CD4-positive, alpha-beta T cell treated with Interleukin-17A for 4 hours (primary cell): ENCODE measurements at places on chromosomes 5 and 9.

DNA sequence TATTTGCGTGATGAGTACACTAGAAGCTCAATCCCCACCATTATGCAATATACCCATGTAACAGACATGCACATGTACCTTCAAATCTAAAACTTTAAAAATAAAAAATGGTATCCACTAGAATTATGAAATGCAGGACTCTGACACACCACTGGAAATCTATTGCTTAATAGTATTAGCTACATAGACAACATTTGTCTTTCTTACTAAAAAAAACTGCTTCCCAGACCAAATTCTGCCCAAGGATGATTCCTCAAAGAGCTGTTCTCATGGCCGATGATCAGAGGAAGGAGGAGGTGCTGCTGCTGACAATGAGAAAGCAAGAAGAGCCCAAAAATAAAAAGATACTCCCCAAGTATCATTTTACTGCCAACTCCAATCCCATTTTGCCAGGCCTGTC is 67.2 kb downstream of the TTC39B start:
- DNase-seq: no peak

DNA sequence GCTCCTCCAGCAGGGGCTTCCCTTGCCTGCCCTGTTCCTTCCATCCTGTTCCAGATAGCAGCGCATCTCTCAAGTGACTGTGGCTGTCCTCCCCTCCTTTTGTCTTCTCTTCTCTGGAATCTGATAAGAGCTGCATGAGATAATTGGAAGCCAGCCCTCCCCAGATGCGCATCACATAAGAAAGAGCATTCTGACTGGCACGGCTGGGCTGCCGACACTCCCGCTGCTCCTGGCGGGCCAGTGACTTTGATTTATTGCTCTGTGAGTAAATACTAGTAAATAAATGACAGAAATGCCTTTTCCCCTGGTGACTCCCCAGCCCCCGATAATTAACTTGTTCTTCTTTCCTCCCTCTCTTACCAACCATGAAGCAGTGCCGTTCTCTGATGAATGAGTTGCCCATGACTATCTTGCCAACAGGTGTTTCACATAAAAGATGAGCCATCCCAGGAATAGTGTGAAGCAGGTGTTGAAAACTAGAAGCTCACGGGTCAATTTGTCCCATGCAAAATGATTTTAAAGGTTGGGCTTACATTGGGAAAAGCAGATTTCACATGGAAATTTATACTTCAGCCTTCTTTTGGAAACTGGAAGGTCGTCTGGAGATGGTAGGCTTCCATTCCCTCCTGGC is 212.3 kb downstream of the ERCC6L2 start:
- DNase-seq: no peak

- DNase-seq: no peak
Observed at GRCh38 chr9:133396952-133397351, 20.8 kb downstream of the STKLD1 start.

- DNase-seq: peak; percentile 73
Observed at GRCh38 chr5:42951293-42951840, 88.8 kb downstream of the ANXA2R start.

- no peak for DNase-seq
Observed at GRCh38 chr5:94471521-94471920, 146.9 kb downstream of the KIAA0825 start.

DNA sequence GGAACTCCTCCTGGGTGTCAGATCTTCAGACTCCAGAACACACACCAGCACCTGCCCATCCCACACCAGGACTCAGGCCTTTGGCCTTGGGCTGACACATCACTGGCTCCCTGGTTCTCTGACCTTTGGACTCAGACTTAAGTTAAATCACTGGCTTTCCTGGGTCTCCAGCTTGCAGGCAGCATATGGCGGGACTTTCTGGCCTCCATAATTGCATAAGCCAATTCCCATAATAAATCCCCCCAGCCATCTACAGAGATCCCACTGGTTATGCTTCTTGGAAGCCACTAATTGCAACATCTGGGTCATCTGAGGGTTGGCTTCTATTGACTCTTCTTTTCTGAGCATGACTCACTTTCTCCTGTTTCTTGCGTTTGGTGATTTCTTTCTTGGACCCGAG is 80.3 kb upstream of the SARDH start:
- no peak for DNase-seq

DNA sequence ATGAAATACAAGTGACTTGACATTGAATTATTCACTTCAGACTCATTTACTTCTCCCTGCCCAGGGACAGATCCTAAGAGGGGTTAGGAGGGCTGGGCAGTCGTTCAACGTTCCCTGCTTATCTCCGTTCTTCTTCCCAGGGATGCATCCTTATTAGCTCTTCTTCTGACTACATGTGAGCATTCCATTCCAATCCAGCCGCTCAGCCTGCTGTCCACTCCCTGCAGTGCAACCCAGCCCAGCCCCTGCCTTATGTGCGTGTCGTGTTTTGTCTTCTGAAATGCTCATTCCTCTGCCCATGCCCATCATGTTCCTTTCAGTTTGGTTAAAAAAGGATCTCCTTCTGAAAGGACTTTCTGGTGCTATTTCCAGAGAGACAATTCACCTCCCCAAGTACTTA is 64.7 kb upstream of the PALM2AKAP2 start:
- DNase-seq: no peak

- DNase-seq: no peak
Observed at GRCh38 chr9:127637322-127637847, 25.3 kb downstream of the STXBP1 start.

- no peak for DNase-seq
Observed at GRCh38 chr5:91339063-91339705, 43.9 kb downstream of the ARRDC3 start.

DNA sequence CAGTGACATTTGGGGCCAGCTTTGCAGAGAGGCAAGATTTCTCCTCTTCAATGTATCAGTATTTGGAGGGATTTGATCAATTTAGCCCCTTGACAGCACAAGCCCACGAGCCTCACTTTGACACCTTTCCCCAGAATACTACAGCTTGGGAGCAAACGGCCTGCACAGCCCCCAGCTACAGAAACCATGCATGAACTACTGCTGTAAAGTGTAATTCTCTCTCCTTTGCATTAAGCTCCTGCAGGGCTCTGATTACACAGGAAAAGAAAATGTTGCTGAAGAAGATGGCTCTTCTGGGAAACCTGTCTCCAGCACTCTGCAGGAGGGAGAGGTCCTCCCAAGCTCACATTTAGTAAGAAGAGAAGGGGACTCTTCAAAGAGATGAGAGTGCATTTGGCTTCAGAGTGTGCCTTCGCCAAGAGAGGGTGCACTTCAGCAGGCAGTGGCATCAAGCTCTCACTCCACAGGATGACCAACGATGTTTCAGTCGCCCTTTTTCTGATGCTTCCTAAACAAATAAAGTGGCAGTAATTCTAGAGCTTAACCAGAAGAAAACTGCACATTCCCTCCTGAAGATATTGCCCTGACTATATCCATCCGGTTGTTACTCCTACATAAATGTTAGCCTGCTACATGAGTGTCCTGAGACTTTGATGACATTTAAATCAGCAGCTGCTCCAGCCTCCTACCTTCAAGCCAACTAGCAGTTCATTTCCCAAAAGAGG is 272.2 kb downstream of the AUH start:
- DNase-seq: no peak

GRCh38 chr5:57332361-57332760 is 150.2 kb downstream of the ACTBL2 start:
- no peak for DNase-seq

DNA sequence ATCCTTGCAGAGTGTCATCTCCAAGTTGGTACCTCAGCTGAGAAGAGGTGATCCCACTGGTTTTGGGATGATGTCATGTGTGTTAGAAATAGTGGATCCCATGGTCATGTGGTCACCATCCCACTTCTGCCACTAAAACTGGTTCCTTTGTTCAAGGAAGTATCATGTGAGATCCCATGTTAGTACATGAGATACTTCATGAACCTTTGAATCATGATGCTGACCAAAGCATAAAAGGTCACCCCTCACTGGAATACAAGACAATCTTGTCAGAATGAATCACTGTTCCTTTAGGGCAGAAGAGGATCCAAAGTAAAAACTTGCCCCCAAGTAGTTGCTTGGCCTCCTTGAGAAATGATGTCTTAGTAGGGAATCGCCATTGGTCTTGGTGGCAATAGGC is 150.9 kb upstream of the MOCS2 start:
- no peak for DNase-seq

DNA sequence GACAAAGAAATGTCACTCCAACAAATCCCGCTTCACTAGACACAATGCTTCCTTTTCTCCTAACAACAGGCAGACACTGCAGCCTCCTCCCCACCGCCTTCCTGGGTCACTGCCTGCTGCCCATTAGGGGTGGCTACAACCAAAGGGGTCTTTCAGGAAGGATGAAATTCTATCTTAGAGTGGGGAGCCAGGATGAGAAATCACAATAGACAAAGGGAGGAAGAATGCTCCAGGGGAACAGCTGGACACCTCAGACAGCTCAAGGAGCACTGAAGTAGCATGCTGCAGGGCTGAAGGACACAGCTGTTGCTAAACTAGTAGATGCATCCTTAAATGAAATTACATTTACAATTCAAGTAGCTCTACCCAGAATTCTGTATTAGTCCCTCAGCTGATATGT is 54.2 kb downstream of the PRELID2 start:
- DNase-seq: no peak

DNA sequence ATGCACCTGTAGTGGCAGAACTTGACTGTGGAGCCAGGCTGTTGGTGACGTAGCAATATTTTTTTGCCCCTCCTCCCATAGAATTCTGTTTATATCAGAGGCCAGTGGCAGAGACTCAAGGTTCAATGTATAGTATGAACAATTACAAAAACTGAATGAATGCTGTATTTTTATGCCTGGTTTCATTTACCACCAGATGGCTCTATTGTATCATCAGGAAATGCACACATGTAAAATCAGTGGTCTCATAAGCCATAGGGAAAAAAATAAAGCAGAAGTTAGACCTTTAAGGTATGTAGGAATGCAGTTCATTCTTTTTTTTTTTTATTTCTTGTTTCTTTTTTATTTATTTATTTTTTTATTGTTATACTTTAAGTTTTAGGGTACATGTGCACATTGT is 43.6 kb downstream of the CCDC192 start:
- no peak for DNase-seq

GRCh38 chr9:126024581-126025230 is 277.5 kb downstream of the PBX3 start:
- DNase-seq: no peak

- no peak for DNase-seq
Observed at GRCh38 chr5:1099926-1100663, 11.8 kb downstream of the SLC12A7 start.

DNA sequence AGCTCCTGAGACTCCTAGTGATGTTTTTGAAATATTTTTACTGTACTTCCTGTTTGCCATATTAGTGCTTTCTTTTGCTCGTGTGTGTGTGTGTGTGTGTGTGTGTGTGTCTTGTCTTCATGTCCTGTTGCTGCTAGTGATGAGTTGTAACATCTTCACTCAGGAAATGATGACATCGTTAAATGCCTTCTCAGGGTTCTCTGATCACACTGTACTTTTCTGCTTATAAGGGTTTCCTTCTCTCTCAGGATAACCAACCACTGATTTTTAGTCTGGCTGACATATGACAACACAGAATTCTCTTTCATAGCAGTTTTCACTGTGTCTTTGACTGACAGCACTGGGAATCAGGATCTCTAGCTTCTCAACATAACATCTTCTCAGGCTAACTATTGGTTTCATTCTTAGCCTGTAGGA is 16.1 kb downstream of the SV2C start:
- DNase-seq: peak; percentile 14

DNA sequence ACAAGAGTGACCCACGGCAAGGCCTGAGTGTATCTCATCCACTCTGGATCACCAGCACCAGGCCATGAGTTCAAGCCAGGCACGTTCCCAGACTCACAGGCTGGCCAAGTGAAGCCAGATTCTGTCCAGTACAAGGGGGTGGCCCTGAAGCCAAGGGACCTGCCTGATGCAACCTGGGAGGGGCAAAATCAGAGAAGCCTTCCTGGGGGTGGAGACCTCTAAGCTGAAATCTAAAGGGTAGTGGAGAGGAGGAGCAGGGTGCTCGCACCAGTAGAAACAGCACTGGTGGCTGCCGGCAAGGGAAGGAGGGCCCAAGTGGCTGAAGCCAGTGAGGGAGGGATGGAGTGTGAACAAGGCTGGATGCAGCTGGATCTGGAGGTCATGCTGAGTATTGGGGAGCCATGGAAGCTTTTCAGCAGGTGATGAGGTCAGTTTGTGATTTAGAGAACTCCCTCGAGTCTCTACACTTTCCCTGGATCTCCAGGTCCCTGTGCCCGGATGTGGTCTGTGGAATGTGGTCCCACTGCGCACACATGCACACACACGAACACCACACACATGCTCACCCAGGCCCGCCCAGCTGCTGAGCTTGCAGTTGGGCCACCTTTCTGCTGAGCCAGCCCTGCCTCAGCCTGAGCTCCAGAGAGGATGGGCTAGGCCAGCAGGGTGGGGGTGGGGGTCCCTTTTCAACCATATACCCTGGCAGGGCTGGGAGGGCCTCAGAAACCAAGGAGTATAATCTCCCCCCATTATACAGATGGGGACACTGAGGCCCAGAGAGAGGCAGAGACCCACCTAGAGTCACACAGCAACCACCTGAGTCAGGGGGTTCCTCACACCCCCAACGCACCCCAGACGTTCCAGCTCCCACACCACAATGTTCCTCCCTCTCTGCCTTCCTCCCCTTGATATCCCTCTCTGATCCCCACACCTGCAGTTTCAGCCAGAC is 1.6 kb downstream of the PIP5KL1 start:
- DNase-seq: no peak

DNA sequence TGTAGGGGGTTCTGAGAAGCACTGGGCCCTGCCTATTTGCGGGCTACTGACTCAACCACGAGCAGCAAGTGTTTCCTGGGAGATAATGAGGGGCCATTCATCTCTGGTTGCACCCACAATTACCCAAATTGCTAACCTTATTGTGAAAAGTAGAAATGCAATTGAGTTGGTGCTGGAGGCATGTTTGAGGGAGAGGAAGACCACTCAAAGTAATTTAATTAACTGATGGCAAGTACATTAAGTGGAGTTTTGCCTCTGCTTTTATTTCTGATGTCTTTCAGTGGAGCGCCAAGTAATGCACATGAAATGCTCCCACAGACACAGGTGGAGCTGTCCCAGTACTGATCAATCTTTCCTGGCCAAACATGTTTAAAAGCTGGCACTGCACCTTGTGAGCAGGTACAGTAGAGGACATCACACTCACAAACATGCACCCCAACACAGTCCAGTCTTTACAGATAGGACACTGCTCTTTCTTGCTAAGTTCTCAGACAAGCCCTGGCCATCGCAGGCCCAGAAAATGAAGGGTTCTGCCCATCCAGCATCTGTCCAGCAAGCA is 195.4 kb downstream of the HSPA4 start:
- DNase-seq: no peak

GRCh38 chr5:81315336-81315735 is 13.9 kb downstream of the ZCCHC9 start:
- DNase-seq: no peak
